Caco-2 (cell line): ENCODE measurements at places on chromosomes 4 and X. TPM values are rescaled to one million over a fixed set of nuclear protein-coding genes. Genes with fewer than 3 reads are reported as not detected.

BMPR1B gene
- total RNA-seq, result 8.7 and 9.9 TPM in 2 replicates

ADH1A gene
- not detected in 2 replicates for total RNA-seq

GPR101 gene
- not detected in 2 replicates for total RNA-seq

DNA sequence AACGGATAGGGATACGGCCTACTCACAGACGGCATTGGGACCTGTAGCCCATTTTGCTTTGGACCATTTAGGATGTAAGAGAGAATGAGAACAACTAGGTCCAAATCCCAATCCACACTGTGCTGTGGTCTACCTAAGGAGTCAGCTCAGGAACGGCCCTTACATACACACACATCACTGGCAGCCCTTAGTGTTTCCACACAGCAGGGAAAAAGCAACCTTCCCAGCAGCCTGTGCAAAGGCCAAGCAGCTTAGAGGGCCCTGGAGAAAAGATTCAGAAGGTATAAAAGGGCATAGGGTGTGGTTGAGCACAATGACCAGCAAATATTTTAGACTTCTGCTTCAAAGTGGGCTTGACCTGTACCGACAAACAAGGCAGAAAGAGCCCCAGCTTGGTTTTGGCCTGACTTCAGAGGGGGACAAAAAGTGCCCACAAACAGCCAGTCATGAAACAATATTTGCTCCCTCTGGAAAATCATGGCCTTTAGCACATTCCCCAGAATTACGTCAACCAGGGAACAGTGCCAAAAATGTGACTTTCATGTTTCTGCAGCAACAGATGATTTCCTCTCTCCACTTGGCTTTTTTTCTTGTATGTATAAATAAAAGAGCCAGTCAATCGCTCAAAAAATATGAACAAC lies 359.5 kb upstream of the FGF16 start:
- DNase-seq, result no peak

DNA sequence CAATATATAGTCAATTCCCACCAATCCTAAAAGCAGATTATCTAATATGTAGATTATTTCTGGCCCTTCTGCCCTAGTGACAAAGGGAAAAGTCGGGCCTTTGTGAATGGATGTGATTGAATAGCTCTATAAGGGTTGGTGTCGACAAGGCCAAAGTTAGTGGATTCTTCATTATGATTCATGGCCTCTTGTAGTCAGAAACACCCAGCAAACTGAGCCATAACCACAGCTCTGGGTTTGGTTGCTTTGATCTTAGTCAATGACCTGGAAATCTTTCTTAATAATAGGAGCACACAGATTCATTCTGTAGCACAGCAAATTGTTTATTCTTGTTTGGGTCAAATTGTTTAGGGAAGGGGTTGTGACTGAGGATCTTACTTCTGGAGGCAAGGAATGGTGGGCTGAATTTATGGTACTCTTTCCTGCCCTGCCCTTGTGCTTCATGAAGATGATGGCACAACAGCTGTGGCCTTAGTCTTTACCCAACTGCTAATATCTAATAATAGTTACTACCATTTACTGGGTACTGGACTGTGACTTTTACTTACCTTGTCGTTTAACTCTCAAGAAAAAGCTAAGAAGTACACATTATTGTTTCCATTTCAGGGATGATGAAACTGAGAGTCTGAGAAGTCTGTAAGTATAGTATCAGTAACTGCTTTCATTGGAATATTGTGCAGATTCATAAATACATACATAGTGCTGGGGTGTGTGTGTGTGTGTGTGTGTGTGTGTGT lies 74.0 kb downstream of the AFF2 start:
- DNase-seq, result no peak

DNA sequence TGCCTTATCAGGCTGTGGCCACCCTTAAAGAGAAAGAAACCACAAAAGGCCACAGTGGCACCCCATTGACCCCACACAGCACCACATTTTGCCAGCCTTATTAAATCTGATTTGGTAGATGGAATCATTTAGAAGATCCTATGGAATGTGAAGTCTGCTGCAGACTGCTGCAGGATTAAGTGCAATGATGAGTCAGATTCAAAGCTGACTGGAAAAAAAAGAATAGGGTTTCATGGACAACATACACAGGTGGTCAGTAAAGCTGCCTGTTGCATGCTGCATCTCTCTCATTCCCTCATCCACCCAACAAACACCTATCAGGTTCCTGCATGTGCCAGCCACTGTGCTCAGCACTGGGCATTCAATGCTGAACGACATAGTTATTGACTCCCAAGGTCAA lies 56.6 kb downstream of the CHST7 start:
- DNase-seq, result no peak

DNA sequence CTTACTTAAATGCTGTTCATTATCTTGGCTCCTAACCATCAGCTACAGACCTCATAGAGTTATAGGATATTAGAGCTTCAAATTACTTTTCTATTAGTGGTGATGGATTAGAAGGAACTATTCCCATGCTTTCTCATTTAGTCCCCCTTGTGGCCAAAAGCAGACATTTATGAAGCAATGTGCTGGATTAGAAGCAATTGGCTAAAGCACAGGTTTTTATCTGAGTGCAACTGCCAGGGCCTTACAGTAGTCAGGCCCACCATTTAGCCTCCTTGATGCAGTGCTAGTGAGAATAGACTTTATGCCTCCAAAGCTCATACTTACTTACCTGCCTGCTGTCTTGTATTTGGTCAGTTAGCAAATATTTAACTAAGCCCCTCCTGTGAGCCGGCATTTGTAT lies 93.0 kb downstream of the TSPAN7 start:
- no peak for DNase-seq

DNA sequence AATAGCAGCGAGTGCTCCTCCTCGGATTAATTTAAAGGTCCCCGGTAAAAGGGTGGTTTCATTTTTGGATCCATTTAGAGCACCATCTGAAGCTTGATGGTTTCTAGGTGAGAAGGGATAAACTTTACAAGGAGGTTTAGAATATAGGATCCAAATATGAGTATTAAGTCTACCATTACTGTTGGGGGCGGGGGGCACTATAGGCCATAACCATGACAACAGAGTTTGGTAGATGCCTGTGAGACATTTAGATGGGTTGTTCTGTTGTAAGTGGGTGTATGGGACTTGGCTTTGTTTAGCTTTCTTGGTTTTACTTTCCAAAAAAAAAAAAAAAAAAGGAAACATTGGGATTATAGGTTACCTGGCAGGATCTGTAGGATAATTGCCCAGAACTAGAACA lies 92.7 kb downstream of the TENT5D start:
- DNase-seq, result no peak

DNA sequence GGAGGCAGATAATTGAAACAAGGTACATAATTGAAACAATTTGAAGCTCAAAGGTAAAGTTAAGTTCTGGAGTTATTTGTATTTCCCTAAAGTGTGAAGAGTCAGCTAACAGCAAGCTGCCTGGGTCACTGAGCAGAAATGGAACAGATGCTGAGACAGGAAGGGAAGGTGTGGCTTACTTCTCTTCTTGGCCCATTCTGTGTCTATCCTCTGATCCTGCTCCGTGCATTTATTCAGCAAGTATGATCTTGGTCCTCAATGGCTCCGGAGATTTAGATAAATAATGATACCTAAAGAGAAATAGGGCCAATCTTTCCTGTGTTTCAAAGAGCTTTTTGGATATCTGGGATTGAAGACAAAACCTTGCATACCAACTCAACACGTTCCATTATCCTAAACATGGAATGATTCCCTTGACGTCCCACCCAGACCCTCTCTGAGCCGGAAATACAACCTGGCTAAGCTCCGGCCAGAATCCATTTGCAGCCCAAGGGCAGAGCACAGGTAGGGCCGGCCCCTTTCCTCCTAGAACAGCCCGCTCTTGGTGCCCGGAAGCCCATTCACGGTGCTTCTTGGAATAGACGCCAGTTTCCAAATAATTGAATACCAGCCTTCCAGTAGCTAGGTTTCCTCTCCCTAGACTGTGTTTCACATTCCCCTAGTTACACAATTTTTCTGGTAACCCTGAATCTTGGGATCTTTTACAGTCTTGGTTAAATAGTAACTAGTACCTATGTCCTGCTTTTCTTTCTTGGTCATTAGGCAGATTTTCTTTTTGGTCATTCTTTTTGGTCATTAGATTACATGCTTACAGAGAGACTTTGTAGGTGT lies 211.0 kb downstream of the NWD2 start:
- peak; percentile 46 for DNase-seq
